NCI-H2081 (cell line): ENCODE measurements at places on chromosomes 7 and 10.

- no peak for DNase-seq
Measured at GRCh38 chr10:44071479-44071878, 313.4 kb downstream of the CXCL12 start.

GRCh38 chr7:49850921-49851613, 77.6 kb downstream of the VWC2 start:
- no peak for DNase-seq

GRCh38 chr7:45663167-45663921, 89.2 kb downstream of the ADCY1 start:
- DNase-seq, result no peak

- DNase-seq, result no peak
Measured at GRCh38 chr10:51318399-51319172, 244.3 kb downstream of the PRKG1 start.

- DNase-seq, result no peak
Measured at GRCh38 chr7:120931243-120931642, 19.3 kb upstream of the ING3 start.

GRCh38 chr10:103839519-103839871, 15.9 kb downstream of the SH3PXD2A start:
- no peak for DNase-seq

GRCh38 chr10:63266391-63267316, 133.5 kb downstream of the NRBF2 start:
- no peak for DNase-seq

DNA sequence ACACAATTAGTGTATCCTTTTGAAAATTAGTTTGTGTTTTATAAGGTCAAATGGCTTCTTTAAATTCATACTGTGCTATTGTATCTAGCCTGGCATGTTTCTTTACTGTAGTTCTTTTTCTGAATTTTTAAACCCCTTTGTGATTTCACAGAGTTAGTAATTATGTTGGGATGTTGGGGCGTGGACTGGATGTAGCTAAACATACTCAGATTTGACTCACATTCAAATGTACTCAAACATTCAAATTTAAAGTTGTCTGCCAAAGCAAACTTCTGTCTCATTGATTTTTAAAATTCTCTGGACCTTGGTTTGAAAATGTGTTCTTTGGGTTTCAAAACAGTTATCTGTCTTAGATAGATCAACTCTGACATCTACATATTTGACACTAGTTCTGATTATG, 7.2 kb upstream of the NRP1 start:
- no peak for DNase-seq

GRCh38 chr10:132904814-132905649, 37.3 kb downstream of the CFAP46 start:
- no peak for DNase-seq

DNA sequence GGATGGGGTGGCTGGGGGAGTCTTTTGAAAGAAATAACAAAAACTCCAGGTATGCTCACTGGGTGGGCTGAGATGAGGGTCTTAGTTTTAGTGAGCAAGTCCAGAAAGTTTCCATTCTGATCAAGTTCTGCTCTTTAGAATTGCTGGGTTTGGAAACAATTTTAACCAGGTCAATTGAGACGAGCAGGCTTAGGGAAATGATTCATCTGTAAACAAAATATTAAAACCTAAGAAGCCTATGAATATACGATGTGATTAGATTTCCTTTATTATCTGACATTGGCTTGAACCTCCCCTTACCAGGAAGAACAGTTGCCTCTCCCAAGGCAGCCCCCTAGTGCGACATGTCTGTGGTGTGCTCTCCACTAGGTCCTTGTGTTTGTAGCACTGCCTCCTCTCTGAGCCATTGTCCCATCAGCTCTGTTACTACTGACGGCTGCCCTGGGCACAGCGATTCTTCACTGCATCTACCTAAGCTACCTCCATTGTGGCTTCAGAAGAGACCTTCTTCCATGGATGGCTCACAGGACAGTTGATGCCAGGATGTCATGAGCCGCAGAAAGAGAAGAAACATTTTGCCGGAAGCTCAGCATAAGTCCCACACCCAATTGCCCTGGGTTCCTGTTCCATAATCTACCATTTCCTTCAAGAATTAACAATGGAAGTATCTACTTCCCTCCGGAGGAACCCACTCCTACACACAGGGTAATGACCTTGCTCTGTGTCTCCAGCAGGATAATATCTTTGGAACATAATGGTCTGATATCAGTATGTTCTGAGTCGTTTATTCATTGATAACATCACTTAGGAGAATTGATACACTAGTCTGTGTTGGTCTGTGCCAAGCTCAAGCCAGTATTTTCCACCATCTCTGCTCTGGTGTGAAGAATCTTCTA, 95.1 kb upstream of the ITGB1 start:
- no peak for DNase-seq
